Amniotic epithelial cell (primary cell): ENCODE measurements at places on chromosomes 13 and 19.

- DNase-seq = peak; percentile 89
Measured at GRCh38 chr19:44111910-44112463, 1.2 kb upstream of the ZNF225 start.

DNA sequence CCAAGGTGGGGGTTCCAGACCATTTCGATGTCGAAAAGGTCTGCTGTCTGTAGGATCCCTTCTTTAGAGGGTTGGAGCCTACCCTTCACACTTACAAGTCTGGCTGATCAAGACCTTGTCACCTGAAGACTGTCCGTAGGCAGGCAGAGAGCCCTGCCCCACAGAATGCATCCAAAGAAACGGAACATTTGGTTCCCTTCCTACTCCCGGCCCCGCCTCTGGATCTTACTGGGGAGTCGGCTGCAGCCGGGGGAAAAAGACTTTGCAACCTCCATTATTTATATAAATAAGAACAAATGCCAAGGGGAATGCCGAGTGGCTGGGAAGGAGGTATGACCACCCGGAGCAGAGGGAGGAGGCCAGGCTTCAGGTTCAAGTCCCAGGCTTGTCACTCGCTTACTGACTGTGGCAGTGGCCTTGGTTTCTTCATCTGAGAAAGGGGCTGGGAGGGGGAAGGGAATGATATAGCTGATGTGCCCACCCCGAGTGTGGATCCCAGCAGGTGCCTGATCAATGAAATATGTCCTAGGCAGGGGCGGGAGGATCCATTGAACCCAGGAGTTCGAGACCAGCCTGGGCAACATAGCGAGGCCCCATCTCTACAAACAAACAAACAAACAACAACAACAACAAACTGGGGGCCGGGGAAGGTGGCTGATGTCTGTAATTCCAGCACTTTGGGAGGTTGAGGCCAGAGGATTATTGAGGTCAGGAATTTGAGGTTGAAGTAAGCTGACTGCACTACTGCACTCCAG lies 48.7 kb downstream of the RFX2 start:
- no peak for DNase-seq

GRCh38 chr19:18264137-18264854 lies 10.0 kb downstream of the IQCN start:
- no peak for DNase-seq

DNA sequence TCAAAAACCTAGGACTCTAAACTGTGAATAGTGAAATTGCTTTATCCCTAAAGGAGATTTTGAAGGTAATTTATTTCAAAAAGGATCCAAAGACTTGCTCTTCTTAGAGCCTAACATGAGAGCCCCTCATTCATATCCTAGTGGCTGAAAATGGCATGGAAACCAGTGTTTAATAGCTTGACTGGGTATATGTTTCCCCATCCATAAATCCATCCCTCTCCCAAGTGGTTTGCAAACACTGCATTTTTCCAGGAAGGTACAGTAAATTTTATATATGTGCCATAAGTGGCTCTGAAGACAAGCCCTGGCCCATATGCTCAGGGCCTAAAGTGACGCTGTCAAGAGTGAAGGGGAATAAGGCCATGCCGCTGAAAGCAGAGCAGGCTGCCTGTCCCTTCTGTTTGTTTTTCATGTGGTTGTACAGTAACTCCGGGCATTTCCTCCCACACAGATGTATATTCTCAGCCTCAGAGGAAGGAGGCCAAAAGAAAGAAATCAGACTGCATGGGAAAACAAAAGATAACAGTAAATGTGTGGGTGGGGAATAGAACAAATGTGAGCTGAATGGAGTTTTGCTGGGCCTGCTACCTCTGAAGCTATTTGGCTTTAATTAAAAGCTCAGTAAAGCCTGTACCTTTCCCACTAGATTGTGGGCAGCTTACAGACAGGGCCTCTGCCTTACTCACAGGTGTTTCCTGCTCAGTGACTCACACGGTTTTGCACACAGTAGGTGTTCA lies 181.9 kb downstream of the PCDH9 start:
- peak; percentile 89 for DNase-seq

- no peak for DNase-seq
Measured at GRCh38 chr13:43661161-43661830, 125.5 kb downstream of the ENOX1 start.

GRCh38 chr13:113917594-113918371 lies 53.9 kb upstream of the GAS6 start:
- DNase-seq = no peak

DNA sequence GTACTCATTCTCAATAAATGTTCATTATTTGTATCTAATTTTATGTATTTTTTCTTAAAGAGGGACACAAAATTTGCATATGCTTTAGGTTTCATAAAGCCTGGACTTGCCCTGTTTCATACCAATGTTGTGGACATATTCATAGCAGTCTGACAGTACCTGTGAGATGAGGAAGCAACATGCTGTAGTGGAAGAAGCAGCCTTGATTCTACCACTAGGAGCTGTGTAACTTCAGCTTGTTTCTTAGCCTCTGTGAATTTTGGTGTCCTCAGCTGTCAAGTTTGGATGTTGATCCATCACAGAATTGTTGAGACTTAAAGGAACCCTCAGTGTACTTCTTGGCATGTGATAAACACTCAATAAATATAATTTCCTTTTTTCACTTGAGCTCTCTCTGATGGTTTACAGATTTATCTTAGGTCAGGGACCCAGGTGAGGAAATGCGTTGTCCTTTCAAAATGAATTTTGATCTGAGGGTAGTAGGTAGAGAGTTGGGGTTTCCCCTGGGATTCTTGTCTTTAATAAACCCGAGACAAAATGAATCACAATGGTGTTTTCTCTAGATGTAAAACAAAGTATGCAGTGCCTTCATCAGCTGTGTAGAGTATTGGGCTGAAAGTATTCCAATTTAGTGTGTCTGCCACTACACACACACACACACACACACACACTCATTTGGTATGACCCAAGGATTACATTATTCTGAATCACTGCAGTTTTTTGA lies 152.1 kb downstream of the KCNRG start:
- no peak for DNase-seq

DNA sequence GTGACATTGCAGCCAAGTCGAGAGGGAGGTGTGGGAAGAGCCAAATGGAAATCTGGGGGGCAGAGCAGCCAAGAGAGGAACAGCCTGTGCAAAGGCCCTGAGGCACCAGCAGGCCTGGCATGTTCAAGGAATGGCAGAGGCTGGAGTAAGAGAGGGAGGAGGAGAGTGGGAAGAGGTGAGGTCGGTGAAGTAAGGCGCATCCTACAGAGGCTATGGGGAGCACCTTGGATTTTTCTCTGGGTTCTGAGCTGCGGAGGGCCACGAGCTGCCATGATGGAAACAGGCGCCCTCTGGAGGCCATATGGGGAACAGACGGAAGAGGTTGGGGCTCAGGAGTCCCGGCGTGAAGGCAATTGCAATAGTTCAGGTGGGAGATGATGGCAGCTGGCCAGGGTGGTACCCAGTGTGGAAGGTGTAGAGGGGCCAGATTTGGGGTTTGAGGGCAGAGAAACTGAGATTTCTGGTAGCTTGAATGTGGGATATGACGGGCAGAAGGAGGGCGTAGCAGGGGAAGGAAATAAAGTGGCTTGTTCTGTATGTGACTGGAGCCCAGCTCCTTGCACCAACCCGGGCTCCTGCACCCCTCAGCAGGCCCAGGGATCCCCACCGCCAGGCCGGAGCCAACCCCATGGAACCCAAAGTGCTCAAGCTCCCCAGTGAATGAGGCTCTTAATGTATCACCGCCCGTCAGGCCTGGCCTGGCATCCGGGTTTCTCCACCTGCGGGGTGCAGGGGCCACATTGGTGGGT lies 20.5 kb upstream of the STRN4 start:
- DNase-seq = no peak

GRCh38 chr19:36113894-36114720 lies 568 bp downstream of the POLR2I start:
- DNase-seq = peak; percentile 25

- DNase-seq = peak; percentile 96
Measured at GRCh38 chr13:43815204-43815603, 28.4 kb upstream of the ENOX1 start.

DNA sequence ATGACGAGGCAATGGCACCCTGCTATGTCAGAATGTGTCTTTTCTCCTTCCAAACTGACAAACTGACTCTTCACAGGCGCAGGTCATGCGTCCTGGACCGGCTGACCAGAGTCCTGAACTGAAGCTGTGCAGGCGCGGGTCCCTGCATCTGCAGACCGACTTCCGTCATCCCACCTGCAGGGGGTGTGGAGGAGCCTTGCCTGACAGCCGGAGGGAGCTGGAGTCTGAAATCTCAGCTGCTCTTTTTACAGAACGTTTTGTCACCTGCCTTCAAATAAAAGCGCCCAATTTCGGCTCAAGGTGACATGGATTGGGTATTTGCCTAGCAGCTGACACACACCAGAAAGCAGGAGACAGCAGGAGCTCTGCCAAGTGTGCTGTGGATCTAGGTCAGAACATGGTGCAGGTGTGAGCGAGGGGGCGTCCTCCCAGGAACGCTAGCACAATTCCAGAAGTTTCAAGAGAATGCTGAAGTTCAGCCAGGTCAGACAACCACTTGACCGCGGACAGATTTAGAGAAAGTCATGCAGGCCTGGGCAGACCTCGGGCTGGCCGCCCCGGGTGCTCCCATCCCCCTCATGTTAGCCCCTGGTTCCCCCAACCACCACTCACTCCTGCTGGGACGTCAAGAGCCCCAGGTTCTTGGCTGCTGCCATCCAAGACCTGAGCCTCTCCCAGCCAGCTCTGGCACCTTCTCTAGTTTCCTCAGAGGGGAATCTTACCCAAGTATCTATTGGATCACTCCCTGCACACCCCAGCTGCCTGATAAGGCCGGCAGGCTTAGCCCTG lies 32.8 kb downstream of the ELL start:
- DNase-seq = peak; percentile 19

- DNase-seq = peak; percentile 49
Measured at GRCh38 chr19:1220976-1221903, 15.7 kb downstream of the STK11 start.

DNA sequence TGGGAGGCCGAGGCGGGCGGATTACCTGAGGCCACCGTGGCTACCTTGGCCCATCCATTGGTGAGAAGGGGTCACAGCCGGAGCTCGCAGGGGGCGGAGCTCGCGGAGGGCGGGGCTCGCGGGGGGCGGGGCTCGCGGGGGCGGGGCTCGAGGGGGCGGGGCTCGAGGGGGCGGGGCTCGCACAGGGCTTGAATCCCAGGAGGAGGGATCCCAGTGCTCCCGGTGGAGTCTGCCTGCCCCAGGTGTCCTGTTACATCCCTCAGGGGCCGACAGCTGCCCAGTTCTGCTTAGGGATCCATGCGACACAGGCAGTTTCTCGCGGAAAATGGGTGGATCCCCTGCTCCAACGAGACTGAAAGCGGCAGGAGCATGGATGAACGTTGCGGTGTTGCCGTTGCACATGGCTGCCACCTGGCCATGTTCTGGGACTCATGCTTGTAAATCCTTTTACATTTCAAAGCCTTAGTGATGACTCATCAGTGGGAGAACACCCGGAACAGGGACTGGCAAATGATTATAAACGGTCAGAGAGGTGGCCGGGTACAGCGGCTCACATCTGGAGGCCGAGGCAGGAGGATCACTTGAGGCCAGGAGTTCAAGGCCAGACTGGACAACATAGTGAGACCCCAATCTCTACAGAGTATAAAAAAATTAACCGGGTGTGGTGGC lies 25.1 kb downstream of the TMPRSS9 start:
- peak; percentile 82 for DNase-seq

DNA sequence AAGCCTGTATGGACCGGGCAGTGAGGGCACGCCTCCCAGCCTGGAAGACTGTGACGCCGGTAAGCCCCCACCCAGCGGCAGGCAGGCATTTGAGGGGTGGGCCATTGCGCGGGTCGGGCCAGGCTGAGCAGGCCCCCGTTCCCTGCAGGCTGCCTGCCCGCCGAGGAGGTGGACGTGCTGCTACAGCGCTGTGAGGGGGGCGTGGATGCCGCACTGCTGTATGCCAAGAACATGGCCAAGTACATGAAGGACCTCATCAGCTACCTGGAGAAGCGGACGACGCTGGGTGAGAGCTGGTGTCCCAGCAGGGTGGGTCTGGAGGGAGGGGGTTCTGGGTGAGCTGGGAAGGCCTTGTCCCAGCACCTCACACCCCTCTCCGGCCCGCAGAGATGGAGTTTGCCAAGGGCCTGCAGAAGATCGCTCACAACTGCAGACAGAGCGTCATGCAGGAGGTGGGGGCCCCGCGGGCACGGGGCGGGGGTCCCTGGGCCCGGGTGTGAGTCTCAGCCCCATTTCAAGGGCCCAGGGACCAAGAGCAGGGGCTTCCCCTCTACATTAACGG lies 7.1 kb downstream of the ARHGAP45 start:
- no peak for DNase-seq

DNA sequence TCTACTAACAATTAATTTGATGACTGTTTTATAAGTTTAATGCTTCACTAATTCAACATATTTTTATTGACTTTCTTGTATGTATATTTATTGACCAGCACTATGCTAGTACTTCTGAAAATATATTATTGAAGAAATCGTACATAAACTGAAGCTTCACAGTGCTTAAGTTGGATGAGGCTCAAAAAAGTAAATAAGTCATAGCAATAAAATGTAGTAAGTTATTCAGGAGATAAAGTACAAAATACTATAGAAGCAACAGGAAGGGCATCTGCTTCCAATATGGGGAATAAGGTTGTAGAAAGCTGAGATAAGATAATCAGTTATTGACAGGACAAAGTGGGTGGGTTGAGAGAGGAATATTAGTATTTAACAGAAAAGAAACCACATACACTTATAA lies 944.9 kb upstream of the MIR17HG start:
- no peak for DNase-seq

- DNase-seq = no peak
Measured at GRCh38 chr13:21734961-21735360, 64.1 kb downstream of the FGF9 start.

DNA sequence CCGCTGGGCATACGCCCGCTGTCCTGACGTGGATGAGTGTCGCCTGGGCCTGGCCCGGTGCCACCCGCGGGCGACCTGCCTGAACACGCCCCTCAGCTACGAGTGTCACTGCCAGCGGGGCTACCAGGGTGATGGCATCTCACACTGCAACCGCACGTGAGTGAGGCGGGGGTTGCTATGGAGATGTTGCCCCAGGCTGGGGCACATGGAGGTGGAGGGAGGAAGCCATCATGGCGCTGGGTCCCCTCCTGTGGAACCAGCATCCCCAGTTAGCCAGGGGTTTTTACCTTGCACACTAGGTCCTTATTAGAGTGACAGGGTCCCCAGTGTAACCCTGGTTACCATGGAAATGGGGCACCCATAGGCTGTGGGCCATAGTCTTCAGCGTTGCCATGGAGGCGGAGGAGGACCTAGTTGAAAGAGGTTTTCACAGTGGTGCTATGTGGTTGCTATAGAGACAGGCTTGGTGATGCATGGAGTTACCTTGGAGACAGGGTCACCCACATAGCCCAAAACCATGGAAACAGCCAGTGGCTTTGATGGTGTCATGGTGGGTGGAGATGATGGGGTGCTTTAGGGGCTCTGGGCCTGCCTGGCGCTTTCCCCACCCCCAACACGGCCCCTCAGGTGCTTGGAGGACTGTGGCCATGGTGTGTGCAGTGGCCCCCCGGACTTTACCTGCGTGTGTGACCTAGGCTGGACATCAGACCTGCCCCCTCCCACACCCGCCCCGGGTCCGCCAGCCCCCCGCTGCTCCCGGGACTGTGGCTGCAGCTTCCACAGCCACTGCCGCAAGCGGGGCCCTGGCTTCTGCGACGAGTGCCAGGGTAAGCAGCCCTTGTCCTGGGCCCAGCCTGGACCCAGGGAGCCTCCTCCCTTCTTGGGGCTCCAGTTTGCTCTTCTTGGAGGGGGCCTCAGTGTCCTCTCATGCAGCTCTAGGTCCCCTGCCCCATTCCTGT lies 27.1 kb downstream of the MEGF8 start:
- no peak for DNase-seq
